Activated CD4-positive, alpha-beta T cell treated with anti-CD3 and anti-CD28 coated beads, Interleukin-10, Interleukin-2, amounts not matched to agents 100 ng/mL and 50 ng/mL, durations not matched to agents 16 hours and 8 hours (primary cell): ENCODE measurements at places on chromosomes 11 and 22.

DNA sequence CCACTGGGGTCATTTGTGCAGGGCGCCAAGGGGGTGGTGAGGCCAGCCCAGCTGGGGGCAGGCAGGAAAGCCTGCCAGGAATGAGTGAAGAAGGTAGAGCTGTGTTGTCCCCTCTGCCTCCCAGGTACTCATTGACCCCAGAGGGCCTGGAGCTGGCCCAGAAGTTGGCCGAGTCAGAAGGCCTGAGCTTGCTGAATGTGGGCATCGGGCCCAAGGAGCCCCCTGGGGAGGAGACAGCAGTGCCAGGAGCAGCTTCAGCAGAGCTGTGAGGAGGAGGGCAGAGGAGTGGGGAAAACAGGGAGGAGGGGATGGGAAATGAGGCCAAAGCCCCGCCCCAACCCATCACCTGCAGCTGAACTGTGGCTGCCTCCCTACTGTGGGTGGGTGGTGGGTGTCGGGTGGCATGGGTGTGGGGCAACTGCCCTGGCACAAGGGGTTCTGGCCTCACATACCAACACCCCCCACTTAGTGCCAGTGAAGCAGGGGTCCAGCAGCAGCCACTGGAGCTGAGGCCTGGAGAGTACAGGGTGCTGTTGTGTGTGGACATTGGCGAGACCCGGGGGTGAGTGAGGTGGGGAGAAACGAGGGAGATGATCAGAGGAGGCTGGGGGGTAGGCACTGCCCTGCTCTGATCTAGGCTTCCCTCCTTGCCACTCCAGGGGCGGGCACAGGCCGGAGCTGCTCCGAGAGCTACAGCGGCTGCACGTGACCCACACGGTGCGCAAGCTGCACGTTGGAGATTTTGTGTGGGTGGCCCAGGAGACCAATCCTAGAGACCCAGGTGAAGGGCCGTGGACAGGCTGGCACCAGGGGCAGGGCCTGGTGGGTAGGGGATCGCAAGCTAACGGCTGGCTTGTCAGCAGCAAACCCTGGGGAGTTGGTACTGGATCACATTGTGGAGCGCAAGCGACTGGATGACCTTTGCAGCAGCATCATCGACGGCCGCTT lies 3.0 kb downstream of the MUS81 start:
- no peak for DNase-seq

- no peak for DNase-seq
Observed at GRCh38 chr11:7518811-7519562, 5.2 kb downstream of the PPFIBP2 start.

DNA sequence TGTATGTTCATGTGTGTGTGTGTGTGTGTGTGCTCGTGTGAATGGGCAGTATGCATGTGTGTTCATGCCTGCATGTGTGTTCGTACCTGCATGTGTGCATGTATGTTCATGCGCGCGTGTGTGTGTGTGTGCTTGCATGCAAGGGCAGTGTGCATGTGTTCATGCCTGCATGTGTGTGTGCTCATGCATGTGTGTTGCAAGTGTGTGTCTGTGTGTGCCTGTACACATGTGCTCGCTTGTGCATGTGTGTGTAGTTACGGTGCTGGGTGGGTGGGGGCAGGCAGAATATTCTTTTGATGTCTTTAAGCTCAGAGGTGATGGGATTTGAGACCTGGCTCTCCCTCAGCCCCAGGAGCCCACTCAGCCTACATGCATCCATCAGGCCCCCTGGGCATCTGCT lies 822.1 kb downstream of the BRD1 start:
- no peak for DNase-seq

DNA sequence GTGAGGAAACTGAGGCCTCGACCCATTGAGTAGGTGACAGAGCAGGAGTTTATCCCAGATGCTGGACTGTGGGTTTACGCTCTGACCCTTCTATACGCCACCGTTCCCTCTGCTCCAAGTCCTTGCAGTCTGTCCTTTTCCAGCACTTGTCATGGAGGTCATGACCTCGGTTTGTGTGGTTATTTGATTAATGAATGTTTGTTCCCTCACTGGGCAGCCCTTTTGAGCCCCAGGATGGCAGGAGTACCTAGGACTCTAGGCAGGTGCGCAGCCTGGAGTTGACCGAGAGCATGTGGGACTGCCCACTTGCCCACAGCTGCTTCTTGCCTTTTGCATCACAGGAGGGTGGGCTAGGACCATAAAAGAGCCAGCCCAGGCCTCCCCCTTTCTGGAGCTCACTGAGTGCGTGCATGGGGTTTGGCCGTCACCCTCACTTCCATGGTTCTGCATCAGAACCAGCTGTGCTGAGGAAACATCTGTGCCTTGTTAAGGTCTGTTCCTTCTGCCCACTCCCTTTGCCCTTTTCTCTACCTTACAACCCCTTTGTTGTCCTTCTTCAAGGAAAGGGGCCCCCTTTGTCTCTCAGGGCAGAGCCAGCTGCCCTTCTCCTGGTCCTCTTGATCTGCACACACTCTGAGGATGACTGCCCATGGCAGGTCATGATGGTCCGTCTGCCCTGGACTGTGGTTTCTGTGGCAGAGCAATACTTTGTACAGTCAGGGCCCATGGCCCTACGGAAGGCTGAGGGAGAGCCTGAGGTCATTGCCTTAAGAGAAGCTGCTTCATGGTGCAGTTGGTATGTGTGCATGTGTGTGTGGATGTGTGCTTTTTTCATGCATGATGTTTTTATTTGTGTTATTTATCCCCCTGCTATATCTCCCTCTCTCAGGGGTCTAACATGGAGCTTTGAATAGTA lies 38.2 kb downstream of the BMAL1 start:
- DNase-seq: no peak

GRCh38 chr11:102604011-102604410 lies 21.1 kb downstream of the MMP20 start:
- DNase-seq: no peak

DNA sequence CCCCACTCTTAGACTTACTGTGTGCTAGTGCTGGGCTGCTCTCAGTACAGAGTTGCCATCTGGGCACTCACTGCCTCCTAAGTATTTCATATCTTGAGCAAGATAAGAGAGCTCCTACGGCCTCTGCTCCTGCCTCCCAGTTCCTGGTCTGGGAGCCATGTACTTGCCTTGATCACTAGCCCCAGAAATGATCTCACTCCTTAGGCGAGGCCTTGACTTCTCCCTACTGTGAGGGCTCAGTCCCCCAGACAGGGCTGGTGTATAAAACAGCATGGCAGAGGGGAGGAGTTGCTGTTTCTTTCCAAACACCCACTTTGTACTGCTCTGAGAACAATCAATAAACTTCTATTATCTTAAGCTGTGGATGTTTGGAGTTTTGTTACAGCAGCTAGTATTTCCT lies 47.4 kb upstream of the TP53I11 start:
- DNase-seq: no peak

DNA sequence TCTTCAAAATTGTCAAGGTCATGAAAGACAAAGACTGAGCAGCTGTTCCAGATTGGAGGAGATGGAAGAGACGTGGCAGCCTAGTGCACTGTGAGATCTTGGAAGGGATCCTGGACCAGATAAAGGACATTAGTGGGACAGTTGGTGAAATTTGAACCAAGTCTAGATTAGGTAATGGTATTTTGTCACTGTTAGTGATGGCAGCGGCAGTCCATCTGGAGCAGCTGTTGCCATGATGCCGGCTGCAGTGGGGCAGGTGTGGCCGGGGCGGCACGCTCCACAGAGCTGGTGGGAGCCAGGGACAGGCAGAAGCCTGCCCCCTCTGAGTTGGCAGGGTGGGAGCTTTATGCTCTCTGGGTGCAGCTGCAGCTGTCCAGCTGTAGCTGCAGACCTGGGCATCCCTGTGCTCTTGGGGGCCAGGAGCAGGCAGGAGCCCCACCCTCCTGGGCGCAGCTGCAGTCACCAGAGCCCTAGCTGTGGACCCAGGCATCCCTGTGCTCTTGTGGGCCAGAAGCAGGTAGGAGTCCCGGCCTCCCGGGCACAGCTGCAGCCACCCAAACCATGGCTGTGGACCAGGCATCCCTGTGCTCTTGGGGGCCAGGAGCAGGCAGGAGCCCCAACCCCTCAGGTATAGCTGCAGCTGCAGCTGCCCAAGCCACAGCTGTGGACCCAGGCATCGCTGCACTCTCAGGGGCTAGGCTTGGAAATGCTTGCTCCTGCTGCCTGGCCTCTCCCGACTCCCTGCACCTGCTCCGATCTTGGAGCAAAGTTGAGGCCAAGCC lies 20.7 kb downstream of the DIXDC1 start:
- no peak for DNase-seq

DNA sequence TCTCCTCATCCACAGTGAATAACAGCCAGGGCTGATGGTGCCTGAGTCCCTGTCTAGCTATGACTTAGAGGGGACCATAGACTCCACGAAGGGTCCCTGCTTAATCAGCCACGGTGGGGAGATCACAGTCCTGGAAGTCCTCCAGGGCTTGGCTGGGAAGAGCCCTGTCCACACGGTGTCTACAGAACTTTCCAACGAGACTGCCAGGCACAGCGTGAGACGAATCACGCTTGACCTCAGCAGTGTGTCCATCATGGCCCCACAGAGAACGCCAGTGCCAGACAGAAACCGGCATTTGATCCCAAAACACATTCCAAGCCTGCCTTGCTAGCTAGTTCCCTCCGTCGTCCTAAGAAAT lies 143.4 kb downstream of the CRYBB2 start:
- DNase-seq: no peak

DNA sequence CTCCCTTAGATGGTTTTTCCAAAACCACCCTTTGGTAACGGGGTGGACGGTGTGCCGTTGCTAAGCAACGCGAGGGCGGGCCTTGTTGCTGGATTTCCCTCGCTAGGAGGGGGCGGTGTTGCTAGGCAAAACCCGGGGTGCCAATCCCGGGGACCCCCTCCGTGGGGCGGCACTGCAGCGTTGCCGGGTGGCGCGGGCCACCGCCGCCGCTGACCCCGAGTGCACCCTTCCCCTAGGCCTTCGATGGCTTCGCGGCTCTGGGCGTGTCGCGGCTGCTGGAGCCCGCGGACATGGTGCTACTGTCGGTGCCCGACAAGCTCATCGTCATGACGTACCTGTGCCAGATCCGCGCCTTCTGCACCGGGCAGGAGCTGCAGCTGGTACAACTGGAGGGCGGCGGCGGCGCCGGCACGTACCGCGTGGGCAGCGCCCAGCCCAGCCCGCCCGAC lies 8.9 kb downstream of the EHBP1L1 start:
- DNase-seq: no peak

GRCh38 chr22:45704648-45705047 lies 33.0 kb downstream of the ATXN10 start:
- DNase-seq: no peak

DNA sequence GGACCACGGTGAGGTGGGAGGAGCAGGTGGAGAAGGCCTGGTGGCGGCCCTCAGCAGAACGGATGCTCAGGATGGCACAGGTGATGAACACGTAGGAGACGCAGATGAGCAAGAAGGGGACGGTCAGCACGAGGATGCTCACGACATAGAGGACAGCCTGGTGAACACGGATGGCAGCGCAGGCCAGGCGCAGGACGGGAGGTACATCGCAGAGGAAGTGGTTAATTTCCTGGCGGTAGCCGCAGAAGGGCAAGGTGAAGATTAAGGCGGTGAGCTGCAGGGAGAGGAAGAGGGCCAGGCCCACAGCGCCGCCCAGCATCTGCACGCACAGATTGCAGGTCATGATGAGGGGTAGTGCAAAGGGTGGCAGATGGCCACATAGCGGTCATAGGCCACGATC lies 24.0 kb upstream of the OR10W1 start:
- DNase-seq: no peak

DNA sequence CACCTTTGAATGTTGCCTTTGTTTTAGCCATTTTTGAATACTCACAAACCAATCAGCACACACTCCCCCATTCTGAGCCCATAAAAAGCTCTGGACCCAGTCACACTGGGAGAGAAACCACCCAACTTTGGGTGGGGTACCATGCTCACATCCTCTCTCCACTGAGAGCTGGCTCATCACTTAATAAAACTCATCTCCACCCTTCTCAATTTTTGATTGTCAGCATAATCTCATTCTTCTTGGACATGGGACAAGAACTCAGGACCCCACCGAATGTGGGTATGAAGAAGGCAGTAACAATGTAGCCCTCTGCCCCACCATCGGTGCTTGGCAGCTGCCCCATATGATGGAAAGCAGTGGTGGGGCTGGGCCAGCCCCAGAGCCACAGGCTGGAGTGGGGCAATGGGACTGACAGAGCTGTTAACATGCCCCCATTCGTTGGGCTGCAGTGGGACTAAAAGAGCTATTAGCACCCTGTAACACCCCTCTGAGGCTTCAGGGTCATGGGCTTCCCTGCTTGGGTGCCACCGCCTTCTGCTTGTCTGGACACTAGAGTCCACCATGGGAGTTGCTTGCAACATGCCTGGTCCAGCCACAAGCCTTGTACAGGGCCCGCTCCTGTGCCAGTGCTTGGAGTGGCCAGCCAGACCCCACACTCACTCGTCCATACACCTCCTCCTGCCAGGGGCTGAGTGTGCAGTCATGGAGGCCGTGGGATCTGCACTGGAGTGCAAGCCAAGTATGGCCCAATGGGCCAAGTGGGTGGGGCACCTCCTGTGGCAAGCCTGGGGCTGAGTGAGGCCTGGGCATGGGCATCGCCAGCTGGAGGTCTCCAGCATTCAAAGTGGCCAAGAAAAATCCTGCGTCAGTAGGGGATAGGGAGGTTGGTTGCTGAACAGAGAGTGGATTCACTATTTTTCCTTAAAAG lies 471.1 kb downstream of the TBC1D22A start:
- no peak for DNase-seq

DNA sequence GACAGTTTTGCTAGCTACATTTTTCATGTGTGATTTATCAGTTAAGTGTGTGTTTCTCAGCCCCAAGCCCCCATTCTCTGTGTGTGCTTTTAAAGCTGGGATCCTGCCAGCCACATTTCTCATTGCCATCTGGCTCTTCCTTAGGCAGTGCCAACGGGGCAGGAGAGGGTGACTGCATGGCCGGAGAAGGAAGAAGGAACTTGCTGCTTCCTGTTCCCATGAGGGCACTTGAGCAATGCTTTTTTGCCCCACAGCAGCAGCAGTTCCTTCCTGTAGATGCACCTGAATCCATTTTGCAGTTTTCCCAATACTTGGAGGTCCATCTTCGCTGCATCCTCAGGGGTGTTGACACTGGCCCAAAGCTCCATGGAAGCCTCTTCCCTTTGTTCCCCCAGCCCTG lies 37.5 kb downstream of the TNRC6B start:
- no peak for DNase-seq
